Smooth muscle cell of the coronary artery (primary cell): ENCODE measurements at places on chromosomes 6 and 20. TPM values are rescaled to one million over a fixed set of nuclear protein-coding genes. Genes with fewer than 3 reads are reported as not detected.

PHACTR1 gene
- total RNA-seq = 0.08 and 2.3 TPM in 2 replicates

TTLL9 gene
- under 0.01 TPM in 1 of 2 replicates, not detected in the other for total RNA-seq

ISM1 gene
- 1.3 TPM in 1 of 2 replicates, not detected in the other for total RNA-seq

FHL5 gene
- total RNA-seq = not detected in 2 replicates

PLN gene
- total RNA-seq = 6.5 TPM in 1 of 2 replicates, not detected in the other

KIFC1 gene
- 0.35 and 6.0 TPM in 2 replicates for total RNA-seq
